Epithelial cell of proximal tubule (primary cell): ENCODE measurements at places on chromosomes 5 and 9. TPM values are rescaled to one million over a fixed set of nuclear protein-coding genes. Genes with fewer than 3 reads are reported as not detected.

Gene COX7C
- total RNA-seq: 403 and 603 TPM in 2 replicates

Gene INSL6
- not detected in 2 replicates for total RNA-seq

Gene OBP2B
- not detected in 2 replicates for total RNA-seq

Gene RFX3
- 1.6 and 2.3 TPM in 2 replicates for total RNA-seq

- DNase-seq: no peak
Measured at GRCh38 chr5:10442576-10442975, 897 bp downstream of the ROPN1L start.
